ENCODE measurements at places on chromosomes 2 and 18.

DNA sequence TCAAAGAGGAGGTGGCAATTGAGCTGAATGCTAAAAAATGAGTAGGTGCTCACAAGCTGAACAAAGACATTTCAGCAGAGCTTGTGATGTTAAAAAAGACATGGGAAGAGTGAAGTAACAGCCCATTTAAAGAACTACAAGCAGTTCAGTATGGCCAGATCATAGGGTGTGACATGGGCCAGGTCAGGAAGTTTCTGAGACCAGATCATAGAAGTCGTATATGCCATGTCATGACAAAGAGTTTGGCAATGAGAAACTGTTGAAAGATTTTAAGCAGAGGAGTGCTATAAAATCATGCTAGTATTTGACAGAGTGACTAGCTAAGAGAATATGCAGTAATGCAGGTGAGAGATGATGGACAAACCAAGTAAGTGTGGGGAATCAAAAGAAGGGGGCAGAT, 7.3 kb upstream of the PELI1 start:
- DNase-seq, result no peak

DNA sequence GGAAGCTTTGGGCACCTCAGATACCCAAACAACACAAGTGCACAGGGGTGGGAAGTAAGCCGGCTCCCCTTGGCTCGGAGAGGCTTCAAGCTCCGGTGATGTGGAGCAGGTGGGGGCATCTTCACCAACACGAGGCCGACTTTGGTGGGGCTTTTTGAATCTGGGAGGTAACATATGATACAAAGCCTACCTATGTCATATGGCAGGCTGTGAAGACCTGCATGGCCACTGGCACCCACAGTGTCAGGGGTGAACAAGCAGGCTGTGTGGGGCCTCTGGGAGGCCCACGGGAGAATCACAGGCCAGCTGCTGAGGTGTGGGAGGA, 109.0 kb downstream of the EIPR1 start:
- DNase-seq, result no peak

- DNase-seq, result no peak
Measured at GRCh38 chr2:67008155-67008554, 389.0 kb upstream of the ETAA1 start.

DNA sequence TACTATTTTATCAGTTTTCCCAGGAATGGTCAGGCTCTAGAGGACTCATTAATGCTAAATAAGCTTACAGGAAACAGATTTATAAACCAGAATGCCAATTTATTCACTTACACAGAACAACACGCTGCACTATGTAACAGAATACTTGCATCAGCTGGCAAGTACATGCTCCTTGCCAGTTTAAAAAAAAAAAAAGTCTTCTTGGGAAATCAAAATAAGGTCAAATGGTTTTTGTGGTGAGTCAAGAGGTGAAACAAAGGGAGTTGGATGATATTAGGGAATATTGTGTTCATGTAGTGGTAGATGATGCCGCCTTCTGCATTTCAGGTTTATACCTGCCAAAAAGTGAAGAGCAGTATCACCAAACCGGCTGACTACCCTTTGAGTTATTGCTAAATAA, 1322.1 kb upstream of the ZEB2 start:
- DNase-seq, result no peak

- no peak for DNase-seq
Measured at GRCh38 chr18:8754995-8755960, 49.9 kb downstream of the MTCL1 start.

- no peak for DNase-seq
Measured at GRCh38 chr2:95261602-95262001, 12.6 kb upstream of the PROM2 start.

GRCh38 chr2:176638167-176639015, 369.1 kb downstream of the MTX2 start:
- DNase-seq, result peak; percentile 15

GRCh38 chr2:216406826-216407225, 5.5 kb upstream of the SMARCAL1 start:
- no peak for DNase-seq

- DNase-seq, result no peak
Measured at GRCh38 chr2:128624956-128625355, 306.3 kb upstream of the HS6ST1 start.

GRCh38 chr2:205461169-205461568, 221.1 kb upstream of the NRP2 start:
- no peak for DNase-seq

GRCh38 chr2:146451972-146452371, 1392.9 kb upstream of the ACVR2A start:
- DNase-seq, result no peak

DNA sequence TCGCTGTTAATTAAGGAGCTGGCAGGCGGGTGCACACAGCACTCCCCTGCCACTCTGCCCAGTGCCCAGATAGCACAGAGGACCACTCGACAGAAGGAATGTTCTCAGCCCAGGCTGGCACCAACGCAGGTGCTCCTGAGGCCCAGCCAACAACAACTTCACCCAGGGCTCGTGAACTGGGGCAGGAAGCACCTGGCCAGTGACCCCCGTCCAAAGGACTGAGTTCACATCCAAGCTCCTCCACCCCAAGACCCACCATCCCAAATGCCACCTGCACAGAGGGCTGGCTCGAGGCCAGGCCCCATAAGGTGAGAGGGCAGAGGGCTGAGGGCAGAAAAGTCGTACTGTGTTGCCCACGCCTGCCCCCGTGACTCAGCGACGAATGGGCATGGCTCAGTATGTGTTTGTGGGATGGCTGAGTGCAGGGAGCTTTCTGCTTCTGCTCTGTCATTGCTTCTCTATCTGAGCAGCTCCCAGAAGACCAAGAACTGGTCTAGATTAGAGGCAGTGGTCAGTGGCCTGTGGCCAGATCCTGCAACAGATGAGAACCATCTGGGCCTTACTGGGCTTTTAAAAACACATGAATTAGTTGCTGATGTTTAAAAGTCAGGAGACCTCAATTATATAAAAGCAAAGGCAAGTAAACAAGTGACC, 68.4 kb downstream of the POLR1A start:
- DNase-seq, result no peak

DNA sequence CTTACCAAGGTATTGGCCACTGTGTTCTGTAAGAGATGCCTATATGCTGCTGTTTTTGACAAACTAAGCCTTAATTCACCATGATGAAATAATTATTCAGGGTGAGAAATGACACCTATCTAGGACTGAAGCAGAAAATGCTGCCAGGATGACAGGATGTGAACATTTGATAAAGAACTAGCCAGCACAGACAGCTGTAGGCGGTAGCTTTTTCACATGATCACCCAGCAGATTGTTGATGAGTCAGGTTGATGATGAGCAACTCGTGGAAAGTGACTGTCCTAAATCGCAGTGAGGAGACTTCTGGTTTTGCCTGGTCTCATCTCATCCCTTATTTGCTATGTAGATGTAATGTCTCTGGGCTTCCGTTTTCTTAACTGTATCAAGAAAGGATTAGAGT, 144.1 kb downstream of the PRPF40A start:
- DNase-seq, result peak; percentile 30

GRCh38 chr2:127314193-127314988, 20.4 kb upstream of the ERCC3 start:
- no peak for DNase-seq

- no peak for DNase-seq
Measured at GRCh38 chr2:204850581-204850980, 305.3 kb downstream of the PARD3B start.

DNA sequence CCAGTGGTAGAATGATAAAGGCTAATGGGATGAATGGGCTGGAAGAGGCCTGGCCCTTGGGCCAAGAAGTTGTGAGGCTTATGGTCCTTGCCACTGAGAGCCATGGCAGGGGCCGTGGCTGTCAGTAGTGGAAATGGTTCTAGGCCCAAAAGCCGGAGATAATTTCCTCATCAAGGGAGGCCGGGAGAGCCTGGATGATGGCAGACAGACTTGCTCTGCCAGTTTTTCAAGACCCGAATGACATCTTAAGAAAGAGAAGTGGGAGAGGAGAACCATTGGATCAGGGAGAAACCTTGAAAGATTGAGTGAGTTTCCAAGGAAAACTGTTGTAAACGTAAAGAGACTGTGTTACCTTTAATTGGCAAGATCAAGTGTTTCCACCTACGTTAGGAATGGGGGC, 46.3 kb upstream of the VPS54 start:
- DNase-seq, result no peak

DNA sequence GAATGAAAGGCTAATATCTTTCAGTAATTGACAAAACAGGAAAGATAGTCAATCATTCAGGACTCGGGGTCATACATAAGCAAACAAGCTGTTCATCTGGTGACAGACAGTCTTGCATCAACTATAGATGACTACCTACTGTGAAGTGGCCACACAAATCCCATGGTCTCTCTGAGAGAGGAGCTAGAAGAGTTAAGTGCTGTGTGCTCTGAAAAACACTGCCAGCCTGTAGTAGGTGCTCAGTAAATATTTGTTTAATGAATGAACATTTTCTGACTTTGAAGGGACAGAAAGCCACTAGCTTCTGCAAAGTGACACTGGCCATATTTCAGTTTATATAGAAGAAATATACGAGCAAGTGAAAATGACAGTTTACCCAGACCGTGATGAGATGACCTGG, 184.0 kb upstream of the CHAC2 start:
- no peak for DNase-seq

DNA sequence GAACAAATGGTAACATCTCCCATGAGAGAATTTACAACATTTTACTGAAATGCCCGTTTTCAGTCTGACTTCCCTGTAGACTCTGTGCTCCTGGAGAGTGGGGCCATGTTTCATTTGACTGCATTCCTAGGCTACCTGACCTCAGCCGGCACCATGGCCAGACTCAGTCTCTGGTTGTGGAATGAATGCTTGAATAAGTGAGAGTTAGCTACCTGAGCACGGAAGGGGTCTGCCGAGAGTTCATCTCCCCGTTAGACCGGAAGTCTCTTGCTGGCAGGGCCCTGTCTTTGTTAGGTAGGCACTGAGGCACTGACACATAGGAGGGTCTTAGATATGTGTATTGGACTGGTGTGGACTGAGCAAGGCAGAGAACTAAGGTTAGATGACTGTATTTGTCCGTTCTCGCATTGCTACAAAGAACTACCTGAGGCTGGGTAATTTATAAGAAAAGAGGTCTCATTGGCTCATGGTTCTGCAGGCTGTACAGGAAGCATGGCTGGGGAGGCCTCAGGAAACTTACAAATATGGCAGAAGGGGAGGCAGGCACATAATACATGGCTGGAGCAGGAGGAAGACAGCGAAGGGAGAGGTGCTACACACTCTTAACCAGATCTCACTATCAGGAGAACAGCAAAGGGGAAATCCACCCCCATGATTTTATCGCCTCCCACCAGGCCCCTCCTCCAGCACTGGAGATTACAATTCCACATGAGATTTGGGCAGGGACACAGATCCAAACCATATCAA, 271.2 kb downstream of the GLI2 start:
- no peak for DNase-seq

DNA sequence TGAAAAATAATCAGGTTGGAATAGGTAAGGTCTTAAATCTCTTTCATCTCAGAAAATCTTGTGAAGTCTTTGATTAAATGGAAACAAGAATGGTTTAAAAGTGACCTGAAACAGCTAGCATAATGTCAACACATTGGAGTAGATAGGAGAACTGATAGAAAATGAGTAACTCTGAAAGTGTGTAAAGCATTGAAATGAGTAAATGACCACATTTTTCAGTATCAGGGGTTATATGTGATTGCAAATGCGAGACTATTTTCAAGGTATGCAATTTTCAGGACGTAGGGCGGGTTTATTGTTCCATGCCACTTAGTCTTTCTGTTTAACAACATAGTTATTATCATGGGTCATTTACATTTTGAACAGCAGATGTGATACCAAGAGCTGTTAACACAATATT, 1383.2 kb downstream of the LRP1B start:
- no peak for DNase-seq

- DNase-seq, result no peak
Measured at GRCh38 chr2:241902357-241902991, 32.9 kb downstream of the RTP5 start.

DNA sequence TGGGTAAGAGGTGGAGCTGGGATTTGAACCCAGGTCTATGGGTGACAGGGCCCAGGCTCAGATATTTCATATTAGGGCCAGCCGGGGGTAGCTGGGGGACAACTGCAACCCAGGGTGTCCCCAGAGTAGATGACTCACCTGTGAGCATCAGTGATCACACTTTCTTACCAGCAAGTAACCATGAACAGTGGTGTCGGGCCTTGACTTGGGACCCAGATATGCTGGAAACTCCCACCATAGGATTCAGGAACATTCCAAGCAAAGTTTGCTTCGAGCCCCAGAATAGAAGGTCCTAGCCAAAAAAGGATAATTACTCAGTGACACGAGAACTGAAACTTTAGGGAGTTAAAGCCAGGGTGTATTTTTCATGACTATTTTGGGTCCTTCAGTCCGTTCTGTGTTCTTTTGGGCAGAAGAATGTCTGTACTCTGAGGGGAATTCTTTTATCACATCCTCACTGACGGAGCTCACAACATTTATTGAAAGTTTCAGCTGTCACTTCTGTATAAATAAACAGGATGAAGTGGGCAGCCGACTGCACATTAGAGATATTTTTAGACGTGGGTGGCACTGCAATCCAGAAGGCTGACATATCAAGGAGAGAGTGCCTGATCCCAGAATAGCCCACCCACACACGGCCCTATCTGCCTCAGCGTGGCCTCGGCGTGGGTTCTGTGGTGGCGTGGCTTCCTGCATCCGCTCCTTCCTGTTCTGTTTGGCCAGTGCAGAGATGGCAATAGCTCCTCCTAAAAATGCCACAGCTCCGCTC, 45.6 kb downstream of the RAMP1 start:
- no peak for DNase-seq

GRCh38 chr18:79577451-79578395, 101.9 kb upstream of the CTDP1 start:
- no peak for DNase-seq

DNA sequence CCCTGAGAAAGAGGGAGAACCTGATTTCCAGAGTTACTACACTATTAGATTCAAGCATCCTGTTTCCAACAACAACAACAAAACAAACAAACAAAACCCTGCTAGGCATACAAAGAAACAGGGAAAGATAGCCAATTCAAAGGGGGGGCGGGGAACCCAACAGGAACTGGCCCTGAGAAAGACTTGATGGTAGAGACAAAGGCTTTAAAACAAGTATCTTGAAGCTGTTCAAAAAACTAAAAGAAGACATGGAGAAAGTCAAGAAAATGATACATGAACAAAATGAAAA, 147.1 kb downstream of the THADA start:
- DNase-seq, result no peak

- DNase-seq, result no peak
Measured at GRCh38 chr18:14969500-14969899, 221.5 kb downstream of the ANKRD30B start.

GRCh38 chr18:39318462-39318861, 1752.9 kb upstream of the CELF4 start:
- DNase-seq, result no peak

- DNase-seq, result no peak
Measured at GRCh38 chr2:176934869-176935415, 277.7 kb upstream of the HNRNPA3 start.

GRCh38 chr2:125935559-125935958, 720.4 kb upstream of the GYPC start:
- DNase-seq, result no peak

Data from stimulated activated CD4-positive, alpha-beta T cell treated with anti-CD3 and anti-CD28 coated beads, Interleukin-12 subunit alpha, Interleukin-12 subunit beta, amount 100 ng/mL, for 24 hours (primary cell).